ENCODE measurements at places on chromosomes 5 and 9.

GRCh38 chr5:89168766-89169165 is 285.8 kb upstream of the MEF2C start:
- H3K4me1 ChIP-seq: no peaks in the 10 kb centered on the region
- DNase-seq: no peak
- no peaks in the 10 kb centered on the region for H3K36me3 ChIP-seq
- no peak overlapping the region for H3K4me3 ChIP-seq
- H3K27ac ChIP-seq: no peak overlapping the region

DNA sequence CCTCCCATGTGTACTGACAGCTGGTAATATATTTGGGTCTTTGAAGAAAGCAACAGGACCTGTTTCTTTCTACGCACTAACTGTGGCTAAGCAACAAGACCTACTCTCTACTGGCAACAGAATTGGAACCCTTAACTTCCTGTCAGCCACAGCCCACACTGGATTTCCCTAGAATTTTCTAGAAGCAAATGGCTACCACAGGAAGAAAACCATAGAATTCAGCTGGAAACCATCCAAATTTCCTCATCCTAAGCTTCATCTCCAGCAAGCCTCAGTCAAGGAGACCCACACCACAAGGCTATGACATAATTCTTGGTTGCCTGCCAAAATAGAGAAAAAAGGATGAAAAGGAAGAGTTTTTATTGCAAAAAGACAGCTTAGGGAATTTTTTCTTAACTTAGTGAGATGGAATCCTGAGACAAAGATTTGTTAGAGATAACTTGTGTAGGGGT is 171.8 kb upstream of the TNC start:
- no peak for DNase-seq
- no peak overlapping the region for H3K4me3 ChIP-seq
- H3K36me3 ChIP-seq: no peaks in the 10 kb centered on the region
- H3K4me1 ChIP-seq: no peaks in the 10 kb centered on the region
- H3K27ac ChIP-seq: peak overlapping the region; percentile 42

- no peak overlapping the region for H3K4me3 ChIP-seq
- H3K27me3 ChIP-seq: no peaks in the 10 kb centered on the region
- H3K4me1 ChIP-seq: no peaks in the 10 kb centered on the region
- no peak for DNase-seq
Observed at GRCh38 chr9:87597710-87598443, 100.2 kb downstream of the DAPK1 start.

DNA sequence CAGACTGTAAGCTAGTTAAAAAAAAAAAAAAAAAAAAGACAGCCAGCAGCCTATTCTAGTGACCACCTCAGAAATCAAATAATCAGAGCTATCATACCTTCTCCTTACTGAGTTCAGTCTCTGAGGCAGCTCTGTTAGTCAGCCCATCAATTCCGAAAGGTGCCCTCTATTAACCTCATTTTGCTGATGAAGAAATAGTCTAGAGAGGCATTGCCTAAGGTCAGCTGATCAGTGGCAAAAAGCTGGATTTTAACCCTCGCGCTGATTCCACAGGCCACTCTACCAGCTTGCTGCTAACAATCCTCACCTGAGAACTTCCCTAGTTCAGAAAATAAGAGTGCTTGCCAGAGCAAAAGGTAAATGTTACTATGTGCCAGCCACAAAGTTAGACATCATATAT is 172.0 kb downstream of the DENND1A start:
- no peak overlapping the region for H3K27ac ChIP-seq
- H3K36me3 ChIP-seq: no peaks in the 10 kb centered on the region
- H3K27me3 ChIP-seq: no peaks in the 10 kb centered on the region
- DNase-seq: no peak
- H3K4me3 ChIP-seq: no peak overlapping the region
- H3K4me1 ChIP-seq: no peaks in the 10 kb centered on the region

DNA sequence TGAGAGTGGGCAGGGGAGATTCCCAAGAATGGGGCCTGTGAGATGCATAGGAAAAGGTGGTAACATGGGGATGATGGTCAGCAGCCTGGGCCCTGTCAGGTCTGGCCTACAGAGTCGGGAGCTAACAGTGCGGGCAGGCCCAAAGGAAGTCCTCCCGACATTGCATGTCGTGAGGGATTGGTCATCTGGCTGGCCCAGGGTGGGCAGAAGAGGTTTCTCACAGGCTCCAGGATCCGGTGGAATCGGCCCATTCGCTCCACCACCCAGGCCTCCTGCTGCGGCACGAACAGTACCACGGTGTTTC is 514 bp downstream of the STOML2 start:
- no peak for DNase-seq
- no peaks in the 10 kb centered on the region for H3K36me3 ChIP-seq
- no peaks in the 10 kb centered on the region for H3K27me3 ChIP-seq
- H3K4me1 ChIP-seq: no peaks in the 10 kb centered on the region

DNA sequence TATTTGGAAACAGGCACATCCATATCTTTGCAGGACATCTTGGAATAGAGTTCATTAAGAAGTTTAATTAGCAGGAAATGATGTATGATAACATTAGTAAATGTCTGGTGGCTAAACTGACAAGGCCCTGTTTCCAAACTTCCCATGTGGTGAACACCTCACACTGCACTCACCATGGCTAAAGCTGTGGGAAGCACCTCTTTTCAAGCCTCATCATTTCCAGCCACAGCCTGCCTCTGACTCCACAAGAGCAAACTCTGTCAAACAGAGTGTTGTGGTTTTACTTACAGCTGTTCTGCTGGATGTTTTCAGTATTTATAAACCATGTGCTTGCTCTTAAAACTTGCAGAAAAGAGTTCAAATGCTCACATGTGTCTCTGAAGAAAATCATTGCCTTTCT is 14.9 kb upstream of the NDUFB6 start:
- H3K27ac ChIP-seq: no peak overlapping the region
- DNase-seq: no peak
- no peaks in the 10 kb centered on the region for H3K36me3 ChIP-seq
- no peaks in the 10 kb centered on the region for H3K27me3 ChIP-seq

- H3K27ac ChIP-seq: peak overlapping the region; percentile 67
- peaks cover 34% of the 10 kb centered on the region for H3K4me1 ChIP-seq
- H3K4me3 ChIP-seq: peak overlapping the region; percentile 62
- no peak for DNase-seq
Observed at GRCh38 chr9:127878001-127878651, 651 bp upstream of the AK1 start.

DNA sequence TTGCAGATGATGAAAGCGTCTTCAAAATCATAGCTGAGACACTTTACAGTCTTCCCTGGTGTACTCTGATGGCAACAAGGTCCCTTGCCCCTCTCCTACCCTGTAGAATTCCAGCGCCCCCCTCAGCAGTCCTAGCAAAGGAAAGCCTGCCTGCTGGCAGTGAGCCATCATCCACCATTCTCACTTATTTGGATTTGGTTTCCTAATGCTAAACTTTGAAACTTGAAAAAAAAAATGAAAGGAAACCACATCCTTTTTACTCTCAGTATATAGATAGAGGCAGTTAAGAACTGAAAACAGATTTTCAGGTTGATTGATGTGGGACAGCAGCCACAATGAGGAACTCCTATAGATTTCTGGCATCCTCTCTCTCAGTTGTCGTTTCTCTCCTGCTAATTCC is at the start of gene GZMA:
GZMA (plus strand) TSS at position 299 of the 400 bp plus-strand sequence; CDS start at position 336, 37 bp downstream.
- no peaks in the 10 kb centered on the region for H3K4me1 ChIP-seq
- H3K27me3 ChIP-seq: no peaks in the 10 kb centered on the region
- no peak within 1 kb of the TSS for H3K4me3 ChIP-seq
- H3K36me3 ChIP-seq: no peaks in the 10 kb centered on the region
- DNase-seq: no peak

DNA sequence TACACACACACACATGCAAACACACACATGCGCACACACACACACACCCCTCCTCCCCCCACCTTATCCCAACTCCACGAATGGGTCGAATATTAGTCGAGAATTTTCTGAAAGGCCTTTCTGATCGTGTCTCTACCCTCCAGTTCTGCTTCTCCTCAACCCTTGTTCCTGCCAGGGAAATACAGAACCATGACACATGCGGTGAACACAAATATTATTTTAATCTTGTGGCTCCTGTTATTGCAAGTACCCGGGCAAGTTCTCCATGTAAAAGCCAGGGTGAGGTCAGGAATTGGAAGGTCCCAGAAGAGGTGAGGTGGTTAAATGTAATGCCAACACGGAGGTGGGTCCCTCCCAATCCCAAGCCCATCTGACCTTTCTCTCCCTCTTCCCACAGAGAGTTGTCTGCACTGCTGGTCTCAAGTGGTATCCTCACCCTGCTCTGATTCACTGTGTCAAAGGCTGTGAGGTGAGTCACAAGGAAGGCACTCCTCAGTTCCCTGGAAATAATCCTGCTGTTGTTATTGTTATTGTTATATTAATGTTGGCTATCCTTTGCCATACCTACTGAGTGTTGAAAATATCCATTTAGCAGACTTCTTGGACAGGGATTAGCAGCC is 223.7 kb downstream of the PAPPA start:
- H3K27me3 ChIP-seq: no peaks in the 10 kb centered on the region
- no peaks in the 10 kb centered on the region for H3K4me1 ChIP-seq
- no peaks in the 10 kb centered on the region for H3K36me3 ChIP-seq
- no peak for DNase-seq
- H3K4me3 ChIP-seq: no peak overlapping the region
- no peak overlapping the region for H3K27ac ChIP-seq

DNA sequence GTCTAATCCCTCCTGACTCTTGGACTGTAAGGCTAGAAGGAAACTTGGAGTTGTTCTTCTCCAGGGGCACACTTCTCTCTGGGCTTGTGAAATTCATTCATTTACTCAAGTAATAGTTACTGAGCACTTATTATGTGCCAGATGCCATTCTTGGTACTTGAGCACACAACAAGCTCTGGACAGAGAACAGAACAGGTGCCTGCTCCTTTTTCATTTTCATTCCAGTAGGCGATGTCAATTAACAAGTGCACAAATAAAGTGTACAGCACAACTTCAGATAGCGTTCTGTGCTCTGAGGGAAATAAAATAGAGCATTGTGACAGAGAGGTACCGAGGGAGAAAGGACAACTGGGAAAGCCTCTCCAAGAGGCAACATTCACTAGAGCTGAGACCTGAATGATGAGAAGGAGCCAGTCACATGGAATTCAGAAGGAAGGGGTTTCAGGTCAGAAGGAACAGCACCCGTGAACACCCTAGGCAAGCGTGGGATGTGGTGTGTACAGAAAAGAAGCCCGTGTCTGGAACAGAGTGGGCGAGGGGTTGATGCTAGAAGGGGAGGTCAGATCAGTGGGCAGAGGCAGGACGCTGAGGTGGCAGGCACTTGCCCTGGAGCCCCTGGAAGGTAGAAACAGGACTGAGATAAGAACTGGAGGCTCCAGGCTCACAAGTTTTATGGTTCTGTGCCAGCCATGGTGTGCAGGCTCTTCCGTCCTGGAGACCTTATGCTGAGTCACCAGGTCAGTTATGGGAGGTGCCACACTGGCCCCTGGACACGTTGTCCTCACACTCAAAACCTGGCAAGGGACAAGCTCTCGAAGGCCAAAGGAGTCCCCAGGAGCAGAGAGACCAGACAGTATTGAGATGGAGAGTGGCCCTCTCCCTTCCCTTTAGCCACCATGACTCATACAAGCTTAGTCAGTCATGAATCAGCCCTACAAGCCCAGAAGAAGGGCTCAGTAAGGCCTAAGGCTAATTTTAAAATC is 7.2 kb upstream of the ABLIM3 start:
- peak; percentile 62 for DNase-seq
- H3K4me1 ChIP-seq: no peaks in the 10 kb centered on the region
- H3K36me3 ChIP-seq: no peaks in the 10 kb centered on the region
- H3K27me3 ChIP-seq: no peaks in the 10 kb centered on the region
- H3K27ac ChIP-seq: no peak overlapping the region
- H3K4me3 ChIP-seq: no peak overlapping the region

DNA sequence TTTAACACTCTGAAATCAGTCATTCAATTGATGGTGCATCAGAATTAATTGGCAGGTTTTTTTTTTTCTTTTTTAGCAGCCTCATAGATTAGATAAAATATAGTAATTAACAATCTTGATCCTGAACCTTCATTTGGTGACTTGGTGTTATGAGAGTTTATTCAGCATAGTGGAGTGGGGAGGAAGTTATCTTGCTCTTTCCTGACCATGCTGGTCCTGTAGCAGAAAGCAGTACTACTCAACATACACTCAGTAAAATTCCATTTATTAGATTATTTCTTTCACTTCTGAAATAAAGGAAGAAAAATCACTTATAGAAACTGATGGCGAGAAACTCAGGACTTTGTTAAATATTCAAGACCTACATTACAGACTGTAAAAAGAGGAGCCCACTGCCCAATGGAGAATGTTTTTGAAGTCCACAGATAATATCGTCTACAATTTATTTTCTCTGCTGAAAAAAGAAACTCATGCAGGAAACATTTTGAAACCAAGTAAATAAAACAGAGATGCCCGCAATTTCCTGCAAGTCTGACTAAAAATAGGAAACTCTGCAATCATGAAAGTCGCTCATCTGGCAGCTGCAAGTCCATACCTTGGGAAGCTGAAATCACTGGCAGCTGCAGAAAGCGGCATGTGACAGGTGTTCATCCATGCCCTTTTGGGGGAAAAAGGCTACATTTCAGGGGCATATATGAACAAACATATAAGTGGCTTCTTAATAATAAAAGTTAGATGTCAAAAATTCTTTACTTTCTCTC is 233.2 kb upstream of the RFX3 start:
- H3K36me3 ChIP-seq: no peaks in the 10 kb centered on the region
- no peak for DNase-seq
- no peaks in the 10 kb centered on the region for H3K4me1 ChIP-seq
- no peak overlapping the region for H3K4me3 ChIP-seq
- H3K27me3 ChIP-seq: no peaks in the 10 kb centered on the region

DNA sequence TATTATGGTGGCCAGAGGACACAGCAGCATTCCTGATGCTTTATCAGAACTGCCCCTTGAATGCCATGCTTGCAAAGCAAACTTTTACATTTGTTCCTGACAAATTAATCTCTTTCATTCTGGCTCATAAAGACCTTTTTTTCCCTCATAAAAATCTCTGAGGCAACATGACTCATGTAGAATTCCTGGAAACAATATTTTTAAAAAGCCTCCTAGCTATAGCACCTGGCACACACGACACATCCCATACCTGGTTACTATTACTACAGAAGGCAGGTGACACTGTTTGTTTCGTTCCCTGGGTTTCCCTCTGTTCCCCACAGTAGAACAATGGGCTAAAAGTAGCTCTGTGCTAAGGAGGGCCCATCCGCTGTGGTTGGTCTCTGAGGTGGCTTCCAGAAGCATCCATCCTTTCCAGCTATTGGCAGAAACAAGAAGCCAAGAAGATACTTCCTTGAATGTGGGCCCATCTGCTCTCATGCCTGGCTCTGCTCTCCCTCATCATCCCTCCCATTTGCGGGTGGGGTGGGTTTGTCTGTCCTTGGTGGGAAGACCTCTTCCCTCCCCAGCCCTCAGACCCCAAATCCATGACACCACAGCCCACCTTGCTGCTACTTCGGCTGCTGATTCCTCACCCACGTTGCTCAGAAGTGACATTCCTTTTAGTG is 59.1 kb downstream of the GALNT12 start:
- no peak overlapping the region for H3K4me3 ChIP-seq
- H3K27ac ChIP-seq: peak overlapping the region; percentile 42

- H3K27ac ChIP-seq: no peak overlapping the region
- no peaks in the 10 kb centered on the region for H3K4me1 ChIP-seq
- H3K27me3 ChIP-seq: no peaks in the 10 kb centered on the region
- no peak for DNase-seq
- no peaks in the 10 kb centered on the region for H3K36me3 ChIP-seq
Observed at GRCh38 chr5:152532714-152533113, 127.6 kb upstream of the NMUR2 start.

- H3K4me3 ChIP-seq: no peak overlapping the region
- no peaks in the 10 kb centered on the region for H3K27me3 ChIP-seq
- no peaks in the 10 kb centered on the region for H3K36me3 ChIP-seq
- DNase-seq: no peak
Observed at GRCh38 chr9:77589046-77589795, 58.9 kb downstream of the GNA14 start.
